NCI-H2029 treated with DMSO at 0.1 percent for 48 hours (cell line): ENCODE measurements at places on chromosomes 7 and 10.

GRCh38 chr10:127151541-127151940 is 44.9 kb downstream of the INSYN2A start:
- DNase-seq = no peak

- DNase-seq = no peak
These were observed 31.8 kb downstream of the CHST3 start for GRCh38 chr10:71995887-71996575.

DNA sequence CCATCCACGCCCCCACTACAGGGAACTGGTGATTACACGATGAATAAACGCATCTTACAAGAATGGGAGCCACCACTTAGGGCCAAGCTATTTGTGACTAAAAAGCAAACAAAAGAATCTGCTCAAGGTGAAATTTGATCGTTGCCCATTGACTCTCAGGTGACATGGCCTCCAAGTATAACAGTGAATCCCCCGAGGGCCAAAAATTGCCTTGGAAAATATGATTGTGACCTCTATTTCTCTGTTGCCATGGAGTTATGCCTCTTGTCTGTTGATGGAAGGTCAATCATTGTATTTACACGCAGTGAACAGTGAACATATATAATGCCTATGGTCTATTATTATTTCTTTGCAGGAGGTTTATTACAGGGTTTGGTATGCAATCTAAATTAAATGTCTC is 282.3 kb downstream of the KLF6 start:
- DNase-seq = no peak

GRCh38 chr10:34430685-34431084 is 384.4 kb downstream of the PARD3 start:
- DNase-seq = no peak

DNA sequence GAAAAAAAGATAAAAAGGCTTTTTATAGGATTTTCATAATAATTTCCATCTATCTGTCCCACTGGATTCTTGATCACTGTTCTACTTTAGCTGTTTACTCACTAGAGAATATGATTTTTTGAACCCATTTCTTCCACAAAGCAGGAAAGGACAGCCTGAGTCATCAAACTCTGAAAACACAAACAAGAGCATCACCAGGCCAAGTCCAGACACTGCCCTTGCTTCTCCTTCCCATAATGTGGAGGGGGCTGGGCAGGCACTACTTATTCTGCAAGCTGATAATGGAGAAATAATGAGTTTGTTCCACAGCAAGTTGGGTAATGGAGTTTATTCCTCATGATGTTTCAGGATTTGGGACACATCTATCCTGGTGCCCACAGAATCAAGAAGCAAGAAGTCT is 13.0 kb upstream of the KCNIP2 start:
- DNase-seq = no peak

DNA sequence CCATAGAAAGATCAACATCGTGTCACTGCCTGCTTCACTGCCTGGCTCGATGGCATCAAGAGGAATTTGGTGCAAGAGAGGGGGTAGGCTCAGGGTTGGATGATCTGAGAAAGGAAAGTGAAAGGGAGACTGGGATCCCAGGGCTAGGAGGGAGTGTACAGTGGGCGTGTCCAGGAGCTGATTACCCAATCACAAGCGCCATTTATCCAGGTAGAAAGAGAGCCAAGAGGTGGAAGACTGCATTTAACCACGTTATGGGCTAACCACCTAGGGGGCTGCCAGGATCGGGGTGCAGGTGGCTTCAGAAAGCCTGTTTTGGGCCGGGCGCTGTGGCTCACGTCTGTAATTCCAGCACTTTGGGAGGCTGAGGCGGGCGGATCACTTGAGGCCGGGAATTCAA is 10.3 kb downstream of the PODXL start:
- peak; percentile 96 for DNase-seq
